ENCODE measurements at places on chromosomes 3 and 15.
A peak's percentile ranks its signal among the peaks of the same experiment; 100 is the strongest.

DNA sequence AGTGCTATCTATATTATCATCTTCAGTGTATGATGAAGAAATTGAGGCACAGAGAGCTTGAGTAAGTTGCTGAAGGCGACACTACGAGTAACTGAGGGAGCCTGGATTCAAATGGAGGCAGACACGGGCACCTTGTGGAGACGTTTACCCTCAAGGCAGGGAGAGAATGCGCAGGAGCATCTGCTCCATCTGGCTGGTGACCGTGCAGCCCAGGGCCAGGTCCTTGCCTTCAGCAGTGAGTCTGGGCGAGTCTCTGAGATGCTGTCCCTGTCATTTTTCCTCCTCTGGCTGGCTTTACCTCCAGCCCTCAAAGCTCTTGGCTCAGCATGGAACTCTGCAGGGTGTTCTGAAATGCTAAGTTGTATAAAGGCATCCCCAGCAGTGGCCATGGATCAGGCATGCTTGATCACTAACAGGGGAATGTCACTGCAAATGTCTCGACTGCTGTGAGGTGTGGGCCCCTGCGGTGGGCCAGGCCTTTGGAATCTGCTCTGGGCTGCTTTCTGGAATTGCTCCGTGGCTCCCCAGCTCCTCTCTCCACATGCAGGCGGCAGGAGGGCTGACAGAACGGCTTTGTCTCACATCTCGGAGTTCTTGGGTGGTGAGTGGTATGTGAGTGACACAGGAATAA lies 19.7 kb downstream of the SPSB4 start:
- DNase-seq = peak; percentile 8

- DNase-seq = no peak
These were observed 86.5 kb upstream of the TNFAIP8L3 start for GRCh38 chr15:51181221-51181620.

DNA sequence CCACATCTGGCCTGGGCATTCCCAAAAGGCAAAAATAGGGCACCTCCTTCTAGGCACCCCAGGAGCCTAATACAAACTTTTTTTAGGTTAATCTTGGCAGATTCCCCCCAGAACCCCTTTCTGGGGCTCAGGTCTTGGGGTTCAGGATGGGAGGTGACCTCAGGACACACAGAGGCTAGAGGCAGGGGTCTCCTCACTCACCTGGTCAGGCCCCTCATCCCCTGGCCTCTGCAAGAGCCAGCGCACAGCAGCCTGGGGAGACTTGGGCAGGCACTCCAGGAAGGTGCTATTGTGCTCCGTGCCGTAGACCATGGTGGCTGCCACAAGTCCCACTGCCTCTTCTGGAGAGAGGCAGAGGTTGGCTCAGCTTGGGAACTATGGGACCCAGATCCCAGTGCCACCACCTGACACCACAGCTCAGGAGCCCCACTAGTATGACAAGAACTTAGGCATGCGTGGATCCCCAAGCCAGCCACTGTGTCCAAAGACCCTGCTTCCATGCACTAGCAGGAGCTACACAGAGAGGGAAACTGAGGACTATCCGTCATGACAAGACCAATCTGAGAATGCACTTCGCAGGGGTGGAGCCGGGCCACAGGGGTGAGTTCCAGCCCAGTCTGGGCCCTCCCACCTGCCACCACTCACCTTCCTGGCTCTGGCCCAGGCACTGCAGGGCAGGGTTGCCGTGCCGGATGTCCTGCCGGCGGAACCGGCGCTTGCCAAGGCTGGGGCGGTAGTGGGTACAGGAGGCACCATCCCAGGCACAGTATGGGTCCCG lies 7.4 kb downstream of the SEMA3G start:
- DNase-seq = no peak

- no peak for DNase-seq
These were observed 29.8 kb upstream of the PTPRG start for GRCh38 chr3:61531528-61531927.

DNA sequence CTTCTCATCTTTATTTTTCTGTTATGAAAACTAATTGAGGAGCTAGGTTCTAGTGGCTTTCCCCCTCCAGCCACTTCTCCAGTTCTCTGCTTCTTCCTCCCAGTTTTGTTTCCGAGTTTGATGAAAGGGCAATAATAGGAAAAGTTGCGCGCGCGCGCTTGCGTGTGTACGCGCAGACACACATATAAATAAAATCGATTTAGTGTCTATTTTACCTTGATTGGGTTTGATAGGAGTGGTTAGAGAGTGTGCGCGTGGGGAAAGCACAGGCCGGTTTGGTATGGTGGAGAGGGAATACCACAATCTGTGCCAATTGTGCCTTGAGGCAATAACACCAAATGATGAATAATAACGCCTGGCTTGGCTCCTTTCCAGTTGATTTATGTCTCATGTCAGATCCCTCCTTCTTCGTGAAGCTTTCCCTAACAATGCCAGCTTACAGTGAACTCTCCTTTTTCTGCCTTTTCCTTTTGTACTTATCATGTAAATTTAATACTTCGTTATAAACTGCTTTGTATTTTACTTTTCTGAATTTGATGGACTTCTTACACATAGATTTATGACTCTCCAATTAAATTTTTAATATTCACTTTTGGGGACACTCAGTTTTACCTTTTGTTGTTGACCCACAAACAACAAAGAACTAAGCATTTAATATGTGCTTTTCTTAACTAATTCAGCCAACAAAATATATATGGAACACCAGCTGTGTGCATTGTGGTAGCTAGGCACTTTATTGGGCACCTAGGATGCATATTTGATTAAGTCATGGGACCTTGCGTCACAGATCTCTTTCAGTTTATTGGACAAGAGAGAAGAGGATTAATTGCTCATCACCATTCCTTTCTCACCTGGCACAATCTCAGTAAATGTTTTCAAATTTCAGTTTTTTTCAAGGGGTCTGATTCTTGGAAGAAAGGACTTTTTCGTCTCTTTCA lies 1.7 kb downstream of the TIPARP start:
- peak; percentile 88 for DNase-seq

DNA sequence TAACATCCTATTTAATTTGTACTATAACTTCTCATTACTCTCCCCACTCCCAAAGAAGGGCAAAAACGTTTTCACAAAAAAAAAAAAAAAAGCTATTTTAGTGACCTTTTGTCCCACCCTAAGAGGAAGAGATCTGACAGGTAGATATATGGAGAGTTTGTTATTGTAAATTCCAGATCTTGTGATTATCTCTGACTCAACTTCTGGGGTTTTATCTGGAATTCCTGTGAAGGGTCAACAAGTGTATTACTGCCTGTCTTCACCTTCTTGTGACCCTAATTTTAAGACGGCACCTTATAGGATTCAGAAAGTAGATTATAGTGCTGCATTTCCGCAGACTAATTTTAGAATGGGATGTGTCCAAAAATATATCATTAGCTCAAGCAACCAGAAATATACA lies 205.9 kb upstream of the CDIN1 start:
- peak; percentile 29 for DNase-seq

DNA sequence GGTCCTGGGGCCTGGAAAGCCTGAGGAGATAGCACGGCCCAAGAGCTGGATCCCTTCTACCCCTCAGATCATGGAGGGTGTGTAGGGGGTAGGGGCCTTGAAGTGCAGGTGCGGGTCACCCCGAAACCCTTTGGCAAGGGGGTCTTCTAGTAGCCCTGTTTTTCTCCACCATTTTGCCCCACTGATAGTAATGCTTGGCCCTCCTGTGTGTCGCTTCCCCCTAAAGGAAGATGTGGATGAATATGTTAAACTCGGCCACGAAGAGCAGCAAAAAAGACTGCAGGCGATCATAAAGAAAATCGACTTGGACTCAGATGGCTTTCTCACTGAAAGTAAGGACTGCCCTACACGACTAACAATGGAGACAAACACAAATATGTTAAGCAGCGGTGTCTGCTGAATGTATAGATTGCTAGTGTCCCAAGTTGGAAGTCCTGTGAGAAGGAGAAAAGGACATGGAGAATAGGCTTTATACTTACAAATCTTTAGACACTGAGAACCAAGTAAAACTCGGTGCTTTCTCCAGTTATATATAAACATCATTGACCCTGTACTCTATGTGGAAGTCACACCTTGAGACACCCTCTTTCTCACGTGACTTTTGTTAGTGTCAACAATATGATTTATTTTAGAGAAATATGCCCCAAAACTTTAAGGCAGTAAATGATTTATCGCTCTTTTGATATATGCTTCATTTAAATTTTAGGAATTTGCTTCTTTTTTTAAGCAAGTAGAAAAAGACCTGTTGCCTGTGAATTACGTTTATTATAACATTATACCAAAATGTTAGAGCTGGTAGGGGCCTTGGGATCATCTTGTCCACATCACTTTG lies 802 bp downstream of the RCN2 start:
- peak; percentile 28 for DNase-seq

DNA sequence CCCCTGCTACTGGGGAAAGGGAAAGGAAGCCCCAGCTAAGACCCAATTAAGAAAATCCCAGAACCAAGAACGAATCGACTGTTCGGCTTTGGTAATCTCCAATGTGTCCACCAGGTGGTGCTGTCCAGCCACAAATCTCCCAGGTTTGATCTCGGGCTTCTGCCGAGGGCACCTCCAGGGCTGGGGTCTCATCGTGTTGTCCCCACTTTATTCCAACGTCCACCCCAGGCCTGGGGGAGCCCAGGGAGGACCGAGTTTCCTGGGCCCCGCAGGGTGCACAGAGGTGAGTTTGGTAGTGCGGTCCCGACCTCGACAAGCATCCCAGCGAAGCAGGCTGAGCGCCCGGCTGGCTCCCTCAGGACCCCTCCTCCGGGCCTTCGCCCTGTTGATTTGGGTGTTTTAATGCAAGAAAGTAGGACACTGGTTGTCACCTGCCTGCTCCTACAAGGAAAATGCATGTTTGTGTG lies 185.1 kb downstream of the GOLGA6L6 start:
- peak; percentile 16 for DNase-seq

GRCh38 chr3:37772773-37773354 lies 88.8 kb upstream of the CTDSPL start:
- DNase-seq = no peak

DNA sequence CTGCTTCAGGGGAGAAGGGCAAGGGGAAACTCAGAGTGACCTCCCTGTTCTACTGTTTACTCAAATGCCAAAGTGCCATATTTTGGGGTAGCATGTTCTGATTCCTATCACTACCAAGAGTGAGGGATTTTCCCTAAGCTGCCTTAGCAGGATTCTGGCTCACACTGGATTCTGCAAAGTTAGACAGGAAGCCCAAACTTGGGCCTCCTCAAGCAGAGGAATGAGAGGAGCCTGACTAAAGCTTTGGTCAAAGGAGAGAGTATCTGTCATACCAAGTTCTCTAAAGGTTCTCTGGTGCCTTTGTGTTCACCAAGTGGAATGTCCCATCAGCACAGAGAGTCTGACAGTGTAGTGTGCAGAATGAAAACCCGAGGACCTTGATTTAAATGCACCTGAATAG lies 8.8 kb upstream of the RARB start:
- DNase-seq = no peak

DNA sequence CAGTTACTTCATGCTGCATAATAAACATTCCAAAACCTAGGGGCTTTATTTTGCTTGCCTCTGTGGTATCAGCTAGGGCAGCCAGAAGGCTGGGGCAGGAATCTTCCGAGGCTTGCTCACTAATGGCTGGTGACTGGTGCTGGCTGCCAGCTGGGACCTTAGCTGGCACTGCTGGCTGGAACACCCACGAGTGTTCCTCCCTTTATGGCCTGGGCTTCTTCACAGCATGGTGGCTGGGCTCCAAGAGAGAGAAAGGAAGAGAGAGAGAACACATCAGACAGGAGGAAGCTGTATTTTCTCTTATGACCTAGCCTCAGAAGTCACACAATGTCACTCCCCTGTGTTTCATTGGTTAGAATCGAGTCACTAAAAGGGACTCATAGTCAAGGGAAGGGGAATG lies 23.9 kb upstream of the CDCP1 start:
- no peak for DNase-seq

DNA sequence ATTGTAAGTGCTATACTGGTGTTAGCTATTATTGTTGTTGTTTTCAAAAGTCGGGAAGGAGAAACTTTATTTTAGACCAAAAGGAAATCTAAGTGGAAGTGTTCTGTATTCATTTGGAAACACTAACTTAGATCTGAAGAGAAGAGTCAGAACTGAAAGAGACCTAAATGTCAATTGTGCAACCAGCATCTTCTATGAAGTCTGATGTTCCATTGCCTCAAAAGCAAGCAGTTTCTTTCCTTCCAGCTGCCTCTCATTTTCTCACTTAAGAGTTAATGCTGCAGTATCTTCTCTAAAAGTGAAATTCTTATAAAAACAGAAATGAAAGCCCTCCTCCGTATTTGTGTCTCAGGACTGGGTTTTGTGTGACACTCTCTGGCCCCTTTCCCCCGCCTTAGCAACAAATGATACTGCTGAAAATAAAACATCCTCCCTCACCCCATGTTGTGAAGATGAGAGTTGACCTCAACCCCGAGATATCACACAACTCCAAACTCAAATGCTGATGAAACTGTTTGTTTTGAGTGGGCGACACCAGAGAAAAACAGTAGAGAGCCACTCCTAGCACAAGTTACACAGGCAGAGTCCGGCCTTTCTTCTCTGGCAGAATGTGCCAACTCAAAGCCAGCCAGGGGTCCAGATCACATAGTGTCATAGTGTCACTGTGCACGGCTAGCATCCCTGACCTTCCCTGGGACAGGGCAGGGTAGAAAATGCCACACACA lies 48.9 kb downstream of the GLDN start:
- DNase-seq = peak; percentile 54

DNA sequence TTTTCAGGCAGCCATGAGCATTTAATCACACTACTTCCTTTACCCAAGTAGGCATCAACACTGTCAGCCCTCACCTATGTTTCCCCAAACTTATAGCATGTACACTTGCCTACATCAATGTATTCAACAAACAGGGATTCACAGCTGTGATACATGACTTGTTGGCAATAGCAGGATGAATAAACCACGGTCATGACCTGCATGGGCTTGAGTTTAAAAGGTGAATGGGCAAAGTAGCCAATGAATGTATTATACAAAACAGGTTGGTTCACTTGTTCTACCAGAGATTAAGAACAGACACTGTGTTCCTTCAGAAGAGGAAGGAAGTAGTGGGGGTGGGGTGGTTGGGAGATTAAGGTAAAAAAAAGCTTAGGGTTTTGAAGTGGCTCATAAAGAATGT lies 861.9 kb upstream of the SEMA6D start:
- no peak for DNase-seq

DNA sequence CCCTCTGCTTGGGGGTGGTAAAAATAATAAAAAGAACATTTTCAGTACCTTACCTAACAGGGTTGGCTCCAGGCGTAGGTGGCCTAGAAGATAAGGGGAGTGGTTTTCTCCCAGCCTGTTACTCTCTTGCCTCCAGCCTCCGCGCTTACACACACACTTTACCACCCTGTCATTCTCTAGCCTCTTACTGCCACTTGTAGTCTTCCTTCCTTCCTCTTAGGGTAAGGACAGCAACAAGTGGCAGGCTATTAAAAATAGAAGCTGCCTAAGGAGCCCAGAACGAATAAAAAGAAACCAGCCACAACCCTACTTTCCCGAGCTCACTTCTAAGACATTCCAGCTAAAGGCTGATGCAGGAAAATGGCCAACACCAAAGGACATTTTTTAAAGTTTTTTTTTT lies 9.6 kb upstream of the LIPH start:
- no peak for DNase-seq

DNA sequence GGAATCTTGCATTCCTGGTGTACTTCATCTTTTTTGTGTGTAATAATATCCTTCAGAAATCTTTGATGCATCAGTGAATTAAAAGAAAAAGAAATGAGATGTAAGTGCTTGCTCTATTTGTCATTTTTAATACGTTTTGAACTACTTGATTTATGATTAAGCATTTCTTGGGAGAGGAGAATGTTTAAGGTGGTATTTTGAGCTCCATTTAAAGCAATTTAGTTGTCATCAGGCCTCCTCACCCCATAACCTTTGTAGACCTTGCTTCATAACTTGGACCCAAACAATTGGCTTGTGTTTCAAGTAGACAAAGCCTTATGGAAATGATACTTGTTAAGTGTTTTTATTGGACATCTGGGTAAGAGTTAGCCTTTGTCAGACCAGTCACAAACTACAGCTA lies 87.1 kb upstream of the VEPH1 start:
- DNase-seq = no peak

Data from choroid plexus epithelial cell (primary cell).